IPS DF 6.9 (cell line): ENCODE measurements at places on chromosomes 3 and 15.

DNA sequence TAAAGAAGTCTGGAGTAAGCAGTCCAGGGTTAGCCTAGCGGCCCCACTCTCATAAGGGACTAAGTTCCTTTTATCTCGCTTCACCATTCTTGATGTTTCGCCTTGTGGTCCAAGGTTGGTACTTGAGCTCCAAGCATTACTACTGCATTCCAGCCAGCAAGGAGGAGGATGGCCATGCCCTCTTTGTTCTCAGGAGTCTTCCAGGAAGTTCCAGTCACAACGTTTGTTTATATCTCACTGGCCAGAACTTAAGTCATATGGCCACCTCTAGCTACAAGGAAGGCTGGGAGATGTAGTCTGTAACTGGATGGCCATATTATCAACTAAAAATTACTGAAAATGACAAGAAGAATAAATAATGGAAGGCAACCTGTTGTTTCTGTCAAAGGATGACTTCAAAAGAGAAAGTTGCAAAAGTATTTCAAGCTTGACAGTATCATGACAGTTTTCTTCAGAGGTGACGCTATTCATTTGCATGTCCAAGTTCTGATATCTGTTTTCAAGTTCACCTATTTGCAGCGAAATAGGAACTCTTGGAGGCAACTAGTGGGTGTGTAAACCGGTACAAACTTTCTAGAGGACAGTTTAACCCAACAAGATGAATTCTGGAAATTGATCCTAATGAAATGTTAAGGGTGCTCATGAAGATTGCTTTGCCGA is 118.6 kb downstream of the PGPEP1L start:
- DNase-seq = no peak

DNA sequence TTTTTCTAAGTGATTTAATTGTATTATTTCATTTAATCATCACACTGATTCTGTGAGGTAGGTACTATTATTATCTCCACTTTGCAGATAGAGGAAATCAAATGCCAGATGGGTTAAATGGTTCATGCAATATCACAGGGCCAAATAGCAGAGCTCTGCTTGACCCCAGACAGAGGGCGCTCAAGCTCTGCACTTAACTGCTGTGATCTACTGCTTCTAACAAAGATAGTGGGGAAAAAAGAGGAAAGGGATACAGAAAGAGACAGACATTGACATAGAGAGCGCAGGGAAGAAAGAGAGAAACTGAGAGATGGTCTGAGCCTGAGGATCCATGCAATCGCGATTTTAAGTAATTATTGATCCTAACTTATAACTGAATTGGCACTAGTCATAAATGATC is 279.1 kb upstream of the THRB start:
- DNase-seq = peak; percentile 64

DNA sequence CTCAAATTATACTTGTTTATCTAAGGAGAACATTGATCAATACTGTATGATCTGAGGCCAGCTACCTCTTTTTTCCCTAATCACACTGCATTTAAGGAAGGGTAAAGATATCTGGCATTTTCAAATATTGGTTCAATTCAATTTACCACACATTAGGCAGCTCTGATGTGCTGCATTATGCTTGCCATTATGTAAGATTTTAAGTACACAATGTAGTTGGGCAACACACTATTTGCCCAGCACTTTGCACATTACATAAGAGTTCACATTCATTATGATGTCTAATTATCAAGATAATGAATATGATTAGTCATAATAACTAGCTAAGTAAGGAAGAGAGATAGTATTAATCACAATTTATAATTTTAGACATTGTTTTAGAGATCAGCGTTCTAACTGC is 196.3 kb downstream of the BCHE start:
- no peak for DNase-seq

DNA sequence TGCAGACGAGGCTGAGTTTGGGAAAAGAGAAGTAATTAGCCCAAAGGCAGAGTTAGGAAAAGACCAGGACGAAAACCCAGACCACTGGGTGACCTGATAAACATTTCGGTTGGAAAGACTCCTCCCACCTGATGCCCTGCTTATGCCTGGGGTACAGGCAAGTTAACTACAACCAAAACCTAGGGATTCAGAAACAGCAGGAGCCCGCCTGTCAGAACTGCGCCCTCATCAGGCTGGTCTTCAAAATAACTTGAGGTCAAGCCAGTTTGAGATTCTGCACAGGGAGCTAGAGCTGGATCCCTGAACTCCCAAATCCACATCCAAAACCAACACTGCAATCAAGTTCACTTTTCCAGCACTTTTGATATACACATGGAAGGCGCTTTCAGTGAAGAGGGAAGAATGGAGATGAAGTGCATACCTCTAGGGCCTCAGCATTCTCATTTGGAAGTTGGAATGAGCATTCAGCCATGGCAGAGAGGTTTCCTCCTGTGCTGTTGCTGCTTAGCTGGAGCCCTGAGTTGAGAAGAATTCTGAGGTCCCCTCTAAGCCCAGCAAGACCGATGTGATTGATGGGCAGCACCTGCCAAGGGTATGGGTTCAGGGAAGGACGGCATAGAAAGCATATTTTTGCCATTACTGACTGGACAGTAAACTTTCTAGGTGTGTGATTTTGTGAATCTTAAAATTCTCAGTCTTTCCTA is 11.6 kb downstream of the TSEN2 start:
- DNase-seq = no peak

GRCh38 chr3:153595186-153595815 is 433.3 kb downstream of the RAP2B start:
- DNase-seq = peak; percentile 25

DNA sequence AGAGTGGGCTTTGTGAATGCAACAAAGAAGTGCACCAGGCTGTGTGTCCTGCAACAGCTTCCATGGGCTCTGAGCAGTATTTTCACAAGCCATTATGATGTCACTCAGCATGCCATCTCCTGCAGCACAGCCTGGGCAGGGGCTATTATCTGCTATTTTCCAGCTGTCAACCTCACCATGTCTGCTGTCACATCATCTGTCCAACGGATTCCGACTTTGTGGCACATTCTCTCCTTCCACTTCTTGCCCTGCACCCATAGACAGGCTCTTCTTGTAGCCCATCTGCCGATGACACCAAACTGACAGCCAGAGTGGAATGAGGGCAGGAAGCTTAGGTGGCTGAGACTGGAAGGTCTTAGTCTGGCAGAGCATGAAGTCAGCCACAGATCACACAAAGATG is 691.9 kb downstream of the NTRK3 start:
- no peak for DNase-seq

GRCh38 chr15:22978691-22979237 is 1.4 kb downstream of the CYFIP1 start:
- no peak for DNase-seq

DNA sequence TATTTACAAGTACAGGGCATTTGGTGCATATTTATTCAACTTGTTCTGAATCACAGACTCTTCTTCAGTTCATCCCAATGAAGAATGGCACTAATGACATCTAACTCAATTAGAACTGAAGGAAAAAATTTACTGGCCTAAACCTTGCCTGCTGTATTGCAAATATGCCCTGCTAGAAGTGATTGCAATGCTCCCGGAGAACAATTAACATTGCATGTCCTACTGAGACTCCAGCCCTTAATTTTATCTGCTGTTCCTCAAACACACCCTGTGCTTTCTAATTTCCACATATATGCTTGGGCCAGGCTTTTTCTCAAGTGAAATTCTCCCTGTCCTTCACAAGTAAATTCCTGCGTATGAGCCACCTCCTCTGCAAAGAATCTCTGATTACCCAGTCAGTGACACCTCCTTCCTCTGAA is 8.3 kb downstream of the ACKR4 start:
- DNase-seq = no peak

DNA sequence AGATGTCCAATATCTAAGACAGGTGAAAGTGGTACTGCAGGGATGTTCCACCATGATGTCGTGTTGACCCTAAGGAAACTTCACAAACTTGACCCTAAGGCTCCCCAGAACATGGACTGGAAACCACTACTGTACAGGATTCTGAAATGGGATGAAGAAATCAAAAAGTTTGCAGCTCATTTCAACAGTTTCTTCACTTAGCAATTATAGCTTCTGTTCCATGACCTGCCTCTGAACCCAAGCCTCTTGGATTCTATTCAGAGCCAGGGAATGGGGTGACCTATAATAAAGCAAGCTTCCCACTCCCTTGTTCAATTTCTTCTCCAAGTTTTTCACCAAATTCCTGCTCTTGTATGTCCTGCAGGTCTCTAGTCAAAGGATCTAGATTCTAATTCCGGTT is 40.7 kb downstream of the DUT start:
- DNase-seq = no peak

GRCh38 chr15:84721371-84721770 is 5.4 kb upstream of the SEC11A start:
- no peak for DNase-seq

DNA sequence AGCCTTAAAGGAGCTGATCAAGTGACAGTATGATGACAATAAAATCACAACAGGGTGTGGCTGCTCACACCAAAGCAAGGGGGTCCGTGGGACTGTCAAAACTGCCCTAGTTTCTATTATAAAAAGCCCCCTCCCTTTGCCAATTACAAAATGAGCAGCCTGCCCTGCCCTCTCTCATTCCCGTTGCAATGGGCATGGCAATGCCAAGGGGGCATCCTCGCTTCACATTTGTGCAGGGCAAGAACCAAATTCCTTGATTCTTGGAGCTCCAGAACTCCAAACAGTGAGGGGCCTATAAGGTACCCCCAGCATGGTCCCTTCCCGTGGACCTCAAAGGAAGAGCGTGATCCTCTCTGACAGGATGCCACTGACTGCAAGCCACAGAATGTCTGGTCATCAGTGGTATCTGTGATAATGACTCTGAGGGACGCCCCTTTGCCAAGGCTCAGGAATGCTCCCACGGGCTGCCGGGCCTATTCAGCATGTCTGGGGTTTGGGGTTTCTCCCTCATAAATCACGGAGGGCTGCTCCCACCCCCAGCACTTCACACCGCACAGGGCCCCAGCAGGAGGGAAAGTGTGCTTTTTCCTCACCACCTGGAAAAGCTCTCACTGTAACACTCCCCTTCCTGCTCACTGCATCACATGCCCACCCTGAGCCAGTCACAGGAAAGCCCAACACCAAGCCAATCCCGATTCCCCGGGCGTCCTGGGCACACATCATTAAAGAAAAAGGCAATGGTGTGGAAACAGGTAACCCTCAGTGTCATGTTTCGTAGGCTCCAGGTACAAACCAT is 105.1 kb upstream of the TRPM1 start:
- DNase-seq = no peak

- DNase-seq = no peak
Measured at GRCh38 chr3:25119682-25120081, 308.4 kb upstream of the RARB start.

DNA sequence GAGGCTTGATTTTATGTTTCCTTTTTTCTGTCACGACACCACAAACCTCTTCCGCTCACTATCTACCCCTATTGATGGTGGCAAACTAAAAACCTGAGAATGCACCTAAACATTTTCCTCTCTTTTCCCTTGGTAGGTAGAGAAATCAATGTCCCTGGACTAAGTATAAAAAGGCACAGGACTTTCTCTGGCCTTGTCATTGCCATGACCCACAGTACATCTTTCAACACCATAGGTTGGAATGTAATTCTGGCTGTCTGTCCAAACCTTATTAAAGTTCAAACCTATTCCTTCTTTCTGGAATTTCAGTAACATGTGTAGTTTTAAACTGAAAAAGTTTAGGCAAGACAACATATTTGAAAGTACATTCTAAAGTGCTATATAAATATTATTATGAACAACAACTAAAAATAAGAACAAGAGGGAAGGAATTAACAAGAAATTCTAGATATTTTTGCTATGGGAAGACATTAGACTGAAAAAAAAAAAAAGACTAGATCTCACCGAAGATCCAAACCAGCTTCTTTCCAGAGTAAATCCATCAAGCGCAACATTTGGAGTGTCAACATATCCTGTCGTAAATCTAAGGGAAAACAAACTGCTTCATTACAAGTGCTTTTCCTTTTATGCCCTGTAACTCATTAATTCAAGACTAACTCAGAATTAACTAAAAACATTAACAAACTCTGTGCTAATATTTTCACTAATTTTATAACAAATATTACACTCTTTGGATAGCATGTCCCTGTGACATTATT is 73.1 kb downstream of the FAIM start:
- no peak for DNase-seq

- no peak for DNase-seq
Measured at GRCh38 chr3:10432931-10433330, 72.5 kb downstream of the ATP2B2 start.

DNA sequence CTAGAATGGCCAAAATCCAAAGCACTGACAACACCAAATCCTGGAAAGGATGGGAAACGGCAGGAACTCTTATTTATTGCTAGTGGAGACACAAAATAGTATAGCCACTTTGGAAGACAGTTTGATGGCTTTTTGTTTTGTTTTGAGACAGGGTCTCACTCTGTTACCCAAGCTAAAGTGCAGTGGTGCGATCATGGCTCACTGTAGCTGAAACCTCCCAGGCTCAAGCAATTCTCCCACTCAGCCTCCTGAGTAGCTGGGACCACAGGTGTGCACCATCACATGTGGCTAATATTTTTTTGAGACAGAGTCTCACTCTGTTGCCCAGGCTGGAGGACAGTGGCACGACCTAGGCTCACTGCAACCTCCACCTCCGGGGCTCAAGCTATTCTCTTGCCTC is 27.3 kb upstream of the GPR160 start:
- no peak for DNase-seq

GRCh38 chr3:194690501-194691372 is 5.1 kb downstream of the FAM43A start:
- no peak for DNase-seq

DNA sequence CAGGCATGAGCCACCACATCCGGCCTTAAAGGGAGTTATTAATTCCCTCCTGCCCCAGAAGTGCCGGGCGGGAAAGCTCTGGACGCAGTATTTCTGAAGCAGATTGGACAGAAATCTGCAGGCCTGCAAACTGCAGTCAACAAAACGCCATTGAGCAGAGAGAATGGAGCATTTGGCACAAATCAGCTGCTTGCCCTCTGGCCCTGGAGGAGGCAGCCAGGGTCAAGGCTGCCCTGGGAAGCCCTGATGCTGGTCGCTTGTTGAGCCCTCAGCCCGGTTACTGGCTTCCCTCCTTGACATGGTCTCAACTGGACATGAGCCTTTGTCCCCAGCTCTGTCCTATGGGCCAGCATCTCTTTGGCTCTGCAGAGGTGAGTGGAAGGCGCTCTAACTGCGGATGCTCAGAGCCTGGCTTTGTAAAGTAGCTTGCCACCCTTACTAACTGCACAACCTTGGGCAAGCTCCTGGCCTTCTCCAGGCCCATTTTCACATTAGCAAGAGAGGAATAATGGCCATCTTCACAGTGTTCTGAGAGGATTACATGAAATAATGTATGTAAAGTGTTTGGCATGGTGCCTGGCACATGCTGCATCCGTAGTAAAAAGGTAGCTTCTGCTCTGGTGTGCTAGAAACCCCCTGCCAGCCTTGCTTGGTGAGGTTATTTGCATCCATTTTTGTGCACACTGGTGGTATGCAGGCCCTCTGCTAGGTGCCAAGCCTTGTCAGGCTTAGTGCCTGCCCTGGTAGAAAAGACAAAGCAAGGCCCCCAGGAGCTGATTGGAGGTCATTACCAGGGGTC is 4.1 kb downstream of the SEMA4B start:
- no peak for DNase-seq

GRCh38 chr3:24355806-24356205 is 138.8 kb downstream of the THRB start:
- no peak for DNase-seq

- no peak for DNase-seq
Measured at GRCh38 chr3:40741729-40742128, 217.0 kb downstream of the ZNF621 start.

GRCh38 chr3:136939489-136939888 is 18.3 kb upstream of the IL20RB start:
- no peak for DNase-seq

GRCh38 chr3:21826416-21826815 is 75.4 kb upstream of the ZNF385D start:
- DNase-seq = no peak
